ENCODE measurements at places on chromosomes 6 and 20.

DNA sequence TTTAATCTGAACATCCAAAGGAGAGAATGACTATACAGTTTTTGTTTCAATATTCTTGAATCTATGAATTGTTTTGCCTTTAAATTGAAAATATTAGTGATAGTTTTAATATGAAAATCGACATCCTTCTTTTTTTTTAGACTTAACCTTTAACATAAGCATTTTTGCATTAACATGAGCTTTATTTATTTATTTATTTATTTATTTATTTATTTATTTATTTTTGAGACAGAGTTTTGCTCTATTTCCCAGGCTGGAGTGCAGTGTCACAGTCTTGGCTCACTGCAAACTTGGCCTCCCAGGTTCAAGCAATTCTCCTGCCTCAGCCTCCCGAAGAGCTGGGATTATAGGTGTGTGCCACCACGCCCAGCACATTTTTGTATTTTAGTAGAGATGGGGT lies 27.6 kb downstream of the GJA1 start:
- DNase-seq = no peak

DNA sequence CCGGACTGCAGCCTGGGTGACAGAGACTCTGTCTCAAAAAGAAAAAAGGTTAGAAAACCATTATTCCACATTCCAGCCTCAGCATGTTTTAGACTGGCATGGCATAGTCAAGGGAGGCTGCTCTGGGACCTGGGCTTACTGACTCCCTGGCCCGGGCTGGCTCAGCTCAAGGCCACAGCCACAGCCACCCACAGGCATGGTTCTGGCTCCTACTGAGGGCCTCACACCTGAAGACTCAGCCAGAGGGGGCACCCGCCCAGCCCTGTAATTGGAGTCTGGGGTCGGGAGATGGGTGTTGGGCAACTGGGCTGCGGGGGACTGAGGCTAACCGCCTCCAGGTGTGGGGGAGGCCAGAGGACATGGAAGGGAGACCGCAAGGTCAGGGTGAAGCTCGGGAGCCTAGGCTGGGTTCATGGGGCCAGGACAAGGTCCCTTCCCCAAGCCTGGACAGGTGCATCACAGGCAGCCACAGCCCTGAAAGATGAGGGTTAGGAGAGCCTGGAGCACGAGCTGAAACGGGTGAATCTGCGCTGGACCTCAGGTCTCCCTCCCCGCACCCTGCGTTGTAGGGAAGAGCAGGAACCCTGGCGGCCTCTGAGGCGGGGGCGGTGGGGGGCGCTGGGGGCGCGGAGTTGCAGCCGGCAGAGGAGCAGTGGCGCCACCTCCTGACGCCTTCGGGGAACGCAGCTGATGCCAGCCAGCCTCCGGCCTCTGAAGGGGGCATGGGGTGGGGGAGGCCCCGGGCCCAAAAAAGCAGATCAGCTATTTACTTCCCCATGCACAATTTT lies 67.7 kb upstream of the SRSF6 start:
- DNase-seq = no peak

DNA sequence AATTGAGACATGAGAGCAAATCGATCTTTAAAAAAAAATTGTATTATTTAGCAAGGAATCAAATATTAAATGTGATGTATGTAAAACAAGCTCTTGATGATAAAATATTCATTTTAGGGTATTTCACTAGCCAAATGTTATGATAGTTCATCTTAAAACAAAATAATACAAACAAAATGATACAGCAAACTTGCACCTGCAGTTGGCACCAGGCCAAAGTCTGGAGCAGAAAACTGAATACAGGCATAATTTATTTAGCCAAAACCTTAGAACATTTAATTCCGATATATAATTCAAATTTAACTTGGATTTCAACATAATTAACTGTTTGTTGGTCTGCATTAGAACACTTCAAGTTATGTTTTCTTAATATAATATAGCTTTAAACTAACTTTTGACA lies 60.9 kb downstream of the EPHA7 start:
- no peak for DNase-seq

DNA sequence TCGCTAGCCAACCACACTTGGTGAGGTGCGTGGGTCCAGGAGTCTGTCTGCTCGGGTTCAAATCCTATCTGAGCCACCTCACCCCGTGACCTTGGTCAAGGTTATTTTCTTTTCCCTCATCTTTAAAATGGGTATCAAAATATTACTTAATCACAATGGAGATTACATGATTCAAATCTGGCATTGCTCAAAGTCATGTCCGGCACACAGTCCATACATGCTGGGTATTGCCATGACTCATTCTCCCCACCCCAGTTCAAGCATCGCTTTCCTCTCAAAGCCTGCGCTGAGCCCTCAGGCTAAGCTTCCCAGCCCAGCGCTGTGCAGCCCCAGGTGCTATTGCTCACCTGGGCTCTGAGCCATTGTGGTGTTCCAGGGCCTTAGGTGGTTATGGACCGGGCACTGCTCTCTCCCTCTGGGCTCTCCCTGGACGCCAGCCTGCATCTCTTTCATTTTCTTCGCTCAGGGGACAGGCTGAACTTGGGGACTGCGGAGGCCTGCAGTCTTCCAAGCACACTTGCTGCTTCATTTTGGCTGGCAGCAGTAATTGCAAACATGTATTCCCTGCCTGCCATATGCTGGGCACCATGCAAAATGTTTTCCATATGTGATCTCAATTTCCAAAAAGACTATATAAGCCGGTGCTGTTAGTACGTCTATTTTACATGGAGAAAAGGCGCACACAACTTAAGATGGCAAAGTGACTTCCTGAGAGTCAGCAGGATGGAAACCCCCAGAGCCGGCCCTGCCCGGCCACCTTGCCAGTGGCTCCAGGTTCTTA lies 27.3 kb downstream of the WRNIP1 start:
- DNase-seq = peak; percentile 69

GRCh38 chr6:144294016-144294415 lies 8.9 kb downstream of the UTRN start:
- peak; percentile 94 for DNase-seq

DNA sequence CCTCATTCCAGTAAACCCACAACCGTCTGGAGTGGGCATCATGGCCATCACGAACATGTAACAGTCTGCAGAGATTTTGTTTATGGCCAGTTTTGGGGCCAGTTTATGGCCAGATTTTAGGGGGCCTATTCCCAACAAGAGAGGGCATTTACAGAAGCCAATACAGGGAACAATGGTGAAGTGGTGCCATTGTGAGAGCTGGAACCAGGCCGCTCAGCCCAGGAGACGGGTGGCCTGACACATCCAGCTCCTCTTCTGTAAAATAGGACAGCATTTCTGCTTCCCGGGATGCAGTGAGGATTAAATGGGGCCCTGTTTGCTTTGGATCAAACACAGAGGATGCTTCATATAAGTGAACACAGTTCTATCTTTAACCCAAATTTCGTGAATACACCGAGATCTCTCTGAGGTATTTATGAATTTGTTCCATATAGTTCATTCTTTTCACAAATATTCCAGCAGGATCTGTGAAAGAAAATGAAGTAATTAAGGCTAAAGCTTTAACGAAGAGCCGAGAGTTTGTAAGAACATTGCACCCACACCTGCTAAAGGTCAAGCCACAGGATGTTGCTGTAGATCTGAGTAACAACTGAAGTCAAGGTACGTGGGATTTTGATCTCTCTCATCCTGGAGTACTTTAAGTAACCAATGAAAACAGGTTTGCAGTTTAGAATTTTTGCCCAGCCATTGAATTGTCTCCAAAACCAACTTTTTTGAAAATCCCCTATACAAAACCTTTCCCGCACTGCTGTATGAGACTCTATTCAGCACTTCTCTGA lies 14.5 kb upstream of the SIRPG start:
- DNase-seq = no peak

DNA sequence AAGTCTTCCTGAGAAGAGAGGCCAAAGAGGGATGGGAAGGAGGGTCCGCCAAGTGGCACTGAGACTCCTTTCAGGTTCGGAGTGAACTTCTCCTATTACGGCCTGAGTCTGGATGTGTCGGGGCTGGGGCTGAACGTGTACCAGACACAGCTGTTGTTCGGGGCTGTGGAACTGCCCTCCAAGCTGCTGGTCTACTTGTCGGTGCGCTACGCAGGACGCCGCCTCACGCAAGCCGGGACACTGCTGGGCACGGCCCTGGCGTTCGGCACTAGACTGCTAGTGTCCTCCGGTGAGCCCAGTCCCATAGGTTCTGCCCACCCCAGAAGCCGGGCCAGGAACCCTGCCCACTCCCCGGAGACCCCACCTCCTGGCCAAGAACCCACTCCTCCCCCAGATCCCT lies 4.1 kb downstream of the SLC22A7 start:
- no peak for DNase-seq

DNA sequence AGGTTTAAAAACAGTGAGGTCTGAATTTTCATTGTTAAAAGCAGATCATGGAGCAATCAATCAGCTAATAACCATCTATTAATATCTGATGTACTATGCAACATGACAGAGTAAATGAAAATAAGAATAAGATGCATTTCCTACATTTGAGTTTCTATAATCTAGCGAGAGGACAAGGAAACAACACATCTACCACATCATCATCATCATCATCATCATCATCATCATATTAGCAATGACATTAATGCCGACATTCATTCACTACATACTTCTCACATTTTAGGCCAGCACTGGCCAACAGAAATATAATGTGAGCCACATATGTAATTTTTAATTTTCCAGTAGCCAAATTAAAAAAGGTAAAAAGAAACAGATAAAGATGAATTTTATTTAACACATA lies 110.0 kb downstream of the GMDS start:
- no peak for DNase-seq

DNA sequence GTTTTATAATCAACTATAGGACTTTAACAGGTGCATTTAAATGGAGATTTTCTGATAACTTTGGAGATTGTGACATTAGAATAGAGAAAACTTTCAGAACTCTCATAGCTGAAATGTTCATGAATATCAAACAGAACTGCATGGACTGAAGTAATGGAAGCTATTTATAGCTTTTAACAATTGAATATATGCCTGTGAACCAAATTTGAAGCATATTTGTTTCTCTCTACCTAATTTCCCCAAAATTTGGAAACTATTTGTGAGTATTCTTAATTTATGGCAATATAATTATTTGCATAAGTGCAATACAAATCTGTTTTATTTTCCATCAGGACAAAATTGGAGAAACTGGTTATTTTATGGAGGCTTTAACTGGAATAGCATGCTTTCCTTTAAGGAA lies 96.6 kb downstream of the PLG start:
- DNase-seq = no peak

GRCh38 chr6:170135821-170136471 lies 154.9 kb downstream of the DLL1 start:
- DNase-seq = no peak

- DNase-seq = peak; percentile 41
Measured at GRCh38 chr6:127397729-127398630, 54.6 kb upstream of the ECHDC1 start.

GRCh38 chr6:44471271-44471981 lies 83.9 kb downstream of the CDC5L start:
- DNase-seq = no peak

DNA sequence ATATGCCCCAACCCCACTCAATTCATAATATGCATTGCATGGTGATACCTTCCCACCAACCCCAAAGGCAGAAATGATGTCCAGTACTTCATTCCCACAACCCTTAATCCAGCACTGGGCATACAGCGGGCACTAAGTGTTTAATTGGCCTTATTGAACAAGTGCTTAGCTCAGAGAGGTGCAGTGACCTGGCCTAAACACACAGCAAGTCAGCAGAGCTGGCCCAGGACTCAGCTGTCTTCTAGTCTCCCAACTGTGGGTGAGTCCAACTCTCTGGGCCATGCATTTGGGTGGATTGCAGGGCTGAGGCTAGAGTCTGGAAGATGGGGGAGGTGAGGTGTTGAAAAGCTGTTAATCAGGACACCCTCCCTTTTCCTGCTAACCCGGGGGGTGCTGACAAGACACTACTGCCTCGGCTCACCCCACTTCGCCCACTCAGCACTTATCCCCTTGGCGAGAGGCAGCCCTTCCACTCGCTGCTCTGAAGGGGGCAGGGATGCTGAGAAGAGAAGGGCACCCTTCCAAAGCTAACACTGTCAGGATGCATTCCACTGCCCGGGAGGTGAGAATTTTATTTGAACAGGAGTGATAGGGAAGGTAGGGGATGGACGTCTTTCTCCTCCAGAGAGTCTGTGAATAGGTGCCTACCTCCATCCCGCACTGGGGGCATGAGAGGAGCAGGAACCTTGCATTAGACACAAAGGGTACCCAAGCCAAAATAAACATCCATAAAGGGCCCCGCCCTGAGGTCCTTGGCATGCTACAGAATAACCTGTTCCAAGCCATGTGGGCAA lies 14.2 kb downstream of the KCNK5 start:
- no peak for DNase-seq

DNA sequence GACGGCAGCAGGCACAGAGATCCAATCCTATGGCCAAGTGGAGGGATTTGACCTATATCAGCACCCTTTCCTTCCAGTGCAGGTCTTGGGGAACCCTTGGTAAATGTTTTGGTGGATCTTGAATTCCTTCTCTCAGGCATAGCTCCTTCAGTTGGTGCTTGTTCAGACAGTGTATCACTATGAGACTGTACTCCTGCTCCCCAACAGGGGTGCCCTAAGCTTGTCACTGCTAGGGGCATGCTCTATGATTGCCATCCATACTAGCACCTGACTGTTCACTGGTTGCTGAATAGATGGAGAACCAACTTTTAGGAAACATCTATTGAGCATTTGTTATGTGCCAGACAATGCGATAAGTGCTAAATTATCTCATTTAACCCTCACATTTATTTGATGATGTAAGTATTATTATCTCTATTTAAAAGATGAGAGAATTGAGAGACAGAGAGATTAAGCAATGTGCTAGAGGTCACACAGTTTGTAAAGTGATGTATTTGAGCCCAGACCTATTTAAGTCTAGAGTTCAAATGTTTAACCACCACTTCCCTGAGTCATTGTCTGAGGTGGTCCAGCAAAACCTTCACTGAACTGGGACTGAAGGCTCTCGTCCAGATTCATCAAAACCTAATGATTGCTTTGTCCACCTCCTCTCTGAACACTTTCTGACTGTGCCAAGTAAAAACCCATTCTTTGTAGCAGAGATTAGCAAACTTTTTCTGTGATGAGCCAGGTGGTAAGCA lies 34.3 kb downstream of the ADGRF1 start:
- DNase-seq = no peak

DNA sequence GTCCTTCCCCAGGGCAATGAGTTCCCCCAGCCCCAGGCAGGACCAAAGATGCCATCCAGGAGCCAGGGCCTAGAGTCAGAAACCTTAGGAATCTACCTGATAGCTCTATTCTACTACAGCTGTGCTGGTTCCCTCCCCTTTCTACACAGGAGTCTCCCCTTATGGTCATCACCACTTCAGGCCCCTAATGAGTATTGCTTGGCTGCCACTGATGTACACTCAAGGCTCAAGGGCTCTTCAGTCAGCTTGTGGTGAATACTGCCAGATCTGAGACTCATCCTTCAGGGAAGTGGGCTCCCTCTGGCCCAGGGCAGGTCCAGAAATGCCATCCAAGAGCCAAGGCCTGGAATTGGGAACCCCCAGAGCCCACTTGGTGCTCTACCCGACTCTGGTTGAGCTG lies 248.6 kb downstream of the ALDH8A1 start:
- DNase-seq = no peak

GRCh38 chr20:60751826-60752225 lies 500.2 kb upstream of the CDH4 start:
- no peak for DNase-seq

All from cardiac fibroblast (primary cell).